NCI-H460 (cell line): ENCODE measurements at places on chromosomes 5 and 9.

DNA sequence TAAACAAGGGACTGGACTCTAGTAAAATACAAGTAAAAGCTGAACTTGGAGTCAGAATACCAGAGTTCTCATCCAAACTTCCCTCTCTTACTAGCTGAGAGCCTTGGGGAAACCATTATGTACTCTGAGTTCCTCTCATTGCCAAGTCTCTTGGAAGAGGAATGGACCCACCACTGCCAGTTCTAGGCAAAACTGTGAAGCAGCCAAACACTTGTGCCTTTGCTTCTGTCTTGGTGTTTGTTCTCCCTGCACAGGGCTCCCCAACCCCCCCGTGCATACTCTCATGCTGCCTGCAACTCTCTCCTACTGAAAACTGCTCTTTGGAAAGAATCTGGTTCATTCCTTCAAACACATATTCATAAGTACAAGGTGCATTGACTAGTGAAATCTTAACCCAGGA, 102.6 kb downstream of the PDZD2 start:
- DNase-seq, result no peak

- no peak for DNase-seq
These were observed 6.0 kb upstream of the PIP5K1B start for GRCh38 chr9:68698943-68699509.

DNA sequence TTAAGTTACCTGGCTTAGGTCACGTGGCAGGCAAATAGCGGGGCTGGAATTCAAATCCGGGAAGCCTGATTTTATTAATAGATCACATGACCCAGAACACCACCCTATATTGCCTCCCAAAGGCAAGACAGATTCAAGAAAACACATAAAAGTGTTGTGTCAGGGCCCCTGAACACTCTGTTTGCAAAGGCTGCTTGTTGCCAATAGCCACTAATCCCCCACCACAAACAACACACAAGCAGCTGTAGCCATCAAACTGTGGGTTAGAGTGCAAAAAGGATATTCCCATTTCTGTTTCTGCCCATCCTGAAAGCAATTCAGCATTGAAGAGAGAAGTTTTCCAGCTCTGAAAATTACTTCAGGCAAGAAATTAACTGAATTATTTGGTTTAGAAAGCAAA, 358.9 kb upstream of the RFX3 start:
- DNase-seq, result no peak

DNA sequence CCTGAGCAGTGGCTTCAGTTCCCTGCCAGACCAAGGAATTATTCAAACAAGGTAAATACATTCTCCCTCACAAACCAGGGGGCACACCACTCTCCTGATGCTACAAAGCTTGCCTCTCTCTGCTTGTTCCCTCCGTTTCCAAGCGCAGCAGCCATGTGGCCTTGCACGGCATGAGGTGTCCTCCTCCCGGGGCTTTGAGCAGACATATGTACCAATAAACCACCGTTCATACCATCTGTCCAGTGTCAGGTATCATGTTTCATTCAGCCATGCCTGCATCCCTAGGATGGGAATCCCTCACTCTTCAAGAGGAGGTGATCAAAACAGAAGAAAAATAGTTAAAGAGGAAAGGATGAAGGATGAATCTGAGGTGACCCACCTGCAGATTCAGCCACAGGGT, 282.7 kb downstream of the ENC1 start:
- no peak for DNase-seq

DNA sequence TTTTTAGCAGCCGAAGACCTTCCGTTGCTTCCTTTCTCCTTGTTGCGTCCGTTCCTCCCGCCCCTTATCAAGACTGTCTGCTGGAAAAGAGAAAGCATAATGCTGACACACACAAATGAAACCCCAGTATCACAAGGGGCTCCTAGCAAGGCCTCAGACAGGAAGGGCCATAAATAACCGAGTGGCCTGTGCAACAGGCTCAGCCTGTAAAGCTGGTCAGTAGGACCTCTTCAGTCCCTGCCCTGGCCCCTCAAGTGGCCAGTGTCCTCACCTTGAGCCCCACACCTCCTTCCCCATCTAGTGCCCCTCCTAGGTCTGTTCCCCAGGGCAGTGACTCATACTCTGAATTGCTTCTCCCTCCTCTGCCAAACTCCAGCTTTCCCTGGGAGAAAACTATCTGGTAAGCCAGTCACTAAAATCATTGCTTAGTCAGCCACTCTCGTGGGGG, 174.6 kb upstream of the IL12B start:
- no peak for DNase-seq

- DNase-seq, result no peak
These were observed 40.0 kb upstream of the CACNA1B start for GRCh38 chr9:137837345-137838278.

GRCh38 chr5:84725946-84726570, 341.4 kb upstream of the EDIL3 start:
- no peak for DNase-seq

- no peak for DNase-seq
These were observed 11.5 kb upstream of the SSBP2 start for GRCh38 chr5:81762401-81762800.

GRCh38 chr5:149883550-149883949, 61.0 kb downstream of the PDE6A start:
- no peak for DNase-seq
